ENCODE measurements at places on chromosomes 2 and 18.

DNA sequence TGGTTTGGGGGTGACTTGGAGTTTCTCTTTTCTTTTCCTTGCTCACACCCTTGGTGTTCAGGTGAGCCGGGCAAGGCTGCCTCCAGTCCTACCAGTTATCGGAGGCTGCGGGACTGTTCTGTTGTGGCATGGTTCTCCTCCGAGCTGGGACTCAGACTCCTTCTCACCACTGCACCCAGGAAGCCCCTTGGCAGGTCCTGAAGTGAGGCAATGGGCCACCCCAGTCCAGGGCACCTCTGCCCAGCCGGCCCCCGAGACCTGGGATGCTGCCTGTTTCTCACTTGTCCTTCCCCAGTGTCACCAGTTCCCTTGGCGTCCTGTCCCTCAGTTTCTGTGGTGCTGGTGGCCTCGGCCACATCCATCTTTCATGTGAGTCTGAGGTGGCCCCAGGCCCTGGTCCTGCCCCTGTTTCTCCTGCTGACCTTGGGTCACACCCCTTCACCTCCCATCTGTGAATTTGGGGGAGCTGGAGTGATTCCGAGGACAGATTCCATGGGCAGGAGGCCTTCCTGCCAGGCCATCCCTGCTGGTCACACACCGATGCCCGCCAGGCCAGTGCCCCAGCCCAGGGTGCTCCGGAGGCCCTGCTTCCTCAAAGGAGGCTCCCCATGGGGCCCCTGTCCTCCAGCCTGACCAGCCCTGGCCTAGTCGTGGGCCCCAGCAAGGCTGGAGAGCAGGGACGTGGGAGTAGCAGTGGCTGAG is 6.6 kb upstream of the KLHL30 start:
- no peak for DNase-seq

DNA sequence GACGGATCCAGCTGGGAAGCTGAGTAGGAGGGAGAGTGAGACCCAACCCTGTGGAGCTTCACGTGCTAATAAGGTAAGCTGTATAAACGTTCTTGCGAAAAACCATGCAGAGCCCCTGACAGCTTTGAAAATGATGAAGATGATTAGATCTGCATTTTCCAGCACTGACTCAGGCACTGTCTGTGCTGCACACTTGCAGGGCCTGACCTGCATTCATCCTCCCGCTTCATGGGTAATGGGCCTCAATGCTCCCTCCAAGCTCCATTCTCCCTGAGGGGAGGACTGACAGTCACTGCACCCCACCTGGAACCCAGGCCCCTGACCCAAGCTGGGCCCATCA is 205.4 kb downstream of the TMEM163 start:
- no peak for DNase-seq

- no peak for DNase-seq
Observed at GRCh38 chr2:55418512-55419232, 984 bp downstream of the CCDC88A start.

DNA sequence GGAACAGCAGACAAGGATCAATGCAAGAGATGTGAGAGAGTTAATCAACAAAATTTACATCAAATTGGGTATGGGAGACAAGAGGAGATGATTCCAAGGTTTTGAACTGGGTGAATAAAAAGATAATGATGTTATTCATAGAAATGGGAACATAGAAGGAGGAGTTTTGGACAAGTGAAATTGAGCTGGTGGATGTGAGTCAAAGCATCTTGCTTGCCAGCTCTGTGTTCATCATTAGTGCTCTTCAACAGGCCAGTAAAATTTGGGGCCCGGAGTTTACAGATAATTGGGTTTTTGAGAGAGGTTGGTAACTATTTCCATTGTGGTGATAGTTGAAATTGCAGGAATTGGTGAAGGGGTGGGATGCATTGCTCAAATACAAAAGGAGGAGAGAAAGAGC is 69.9 kb upstream of the CAVIN2 start:
- no peak for DNase-seq

- DNase-seq = no peak
Observed at GRCh38 chr2:149084924-149085795, 46.7 kb downstream of the LYPD6B start.

DNA sequence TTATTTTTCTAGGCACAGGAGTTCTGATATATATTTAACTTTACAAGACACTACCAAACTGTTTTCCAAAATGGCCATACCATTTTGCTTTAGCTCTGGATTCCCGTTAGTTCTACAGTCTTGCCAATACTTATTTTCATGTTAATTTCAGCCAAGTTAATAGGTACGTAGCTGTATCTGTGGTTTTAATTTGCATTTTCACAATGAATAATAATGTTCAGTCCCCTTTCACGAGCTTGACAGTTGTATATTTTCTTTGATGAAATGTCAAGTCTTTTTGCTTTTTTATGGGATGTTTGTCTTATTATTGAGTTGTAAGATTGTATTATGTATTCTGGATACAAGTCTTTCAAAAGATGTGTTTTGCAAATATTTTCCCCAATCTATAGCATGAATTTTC is 50.6 kb upstream of the GALNT5 start:
- no peak for DNase-seq

DNA sequence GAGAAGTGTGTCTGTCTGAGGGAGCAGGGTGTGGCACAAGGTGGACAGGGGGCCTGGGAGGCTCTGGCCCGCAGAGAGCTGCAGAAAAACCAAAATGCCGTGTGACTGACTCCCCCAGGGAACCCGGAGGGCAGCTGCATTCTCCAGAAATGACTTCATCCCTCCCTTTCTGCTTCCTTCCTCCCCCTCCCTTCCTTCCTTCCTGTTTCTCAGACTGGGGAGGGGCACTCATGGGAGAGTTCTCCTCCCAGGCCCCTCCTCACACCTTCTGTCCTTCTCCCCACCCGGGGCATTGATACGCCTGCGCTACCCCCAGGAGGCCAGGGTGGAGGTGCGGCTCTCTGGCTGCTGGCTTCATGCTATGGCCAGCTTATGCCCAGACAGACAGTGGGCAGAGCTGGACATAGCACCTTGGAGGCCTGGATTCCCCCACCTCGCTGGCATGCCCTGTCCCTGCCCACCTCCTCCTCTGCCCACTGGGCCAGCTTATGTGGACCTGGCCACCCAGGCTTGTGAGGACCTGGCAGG is 8.2 kb upstream of the GPR17 start:
- DNase-seq = no peak

GRCh38 chr18:9095297-9096006 is 7.0 kb upstream of the NDUFV2 start:
- peak; percentile 65 for DNase-seq

DNA sequence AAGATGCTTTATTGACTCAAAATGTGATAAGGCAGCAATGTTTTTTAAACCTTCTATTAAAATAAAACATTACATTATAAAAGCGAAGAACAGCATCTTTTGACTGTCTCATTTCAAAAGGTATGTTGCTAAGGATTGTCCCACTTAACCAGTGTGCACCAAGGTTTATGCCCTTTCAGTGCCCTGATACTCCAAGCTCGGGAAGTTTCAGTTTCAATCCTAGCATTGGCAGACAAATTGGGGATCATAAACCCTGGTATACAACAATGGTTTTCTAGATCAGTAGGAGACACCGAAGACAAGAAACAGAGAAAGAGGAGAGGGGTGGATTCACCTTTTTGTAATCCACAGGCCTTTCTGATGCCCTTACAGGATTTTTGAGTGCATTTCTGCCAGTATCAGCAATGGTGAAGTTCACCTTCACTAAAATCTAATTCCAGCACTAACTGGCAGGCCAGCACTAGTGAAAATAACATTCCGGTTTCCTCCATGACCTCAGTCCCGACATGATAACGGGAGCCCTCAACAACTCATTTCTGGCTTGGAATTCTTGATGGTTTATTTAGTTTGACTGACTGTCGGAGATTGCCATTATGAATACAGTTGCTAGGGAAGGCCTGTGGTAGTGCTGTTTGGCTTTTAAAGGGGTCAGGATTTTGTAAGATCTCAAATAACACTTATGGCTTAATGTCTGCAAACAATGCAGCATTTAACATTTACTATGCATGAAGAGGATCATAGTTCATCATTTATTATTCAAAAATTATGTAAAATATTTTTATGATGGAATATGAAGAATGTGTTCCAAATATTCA is 33.3 kb upstream of the FIGN start:
- no peak for DNase-seq

DNA sequence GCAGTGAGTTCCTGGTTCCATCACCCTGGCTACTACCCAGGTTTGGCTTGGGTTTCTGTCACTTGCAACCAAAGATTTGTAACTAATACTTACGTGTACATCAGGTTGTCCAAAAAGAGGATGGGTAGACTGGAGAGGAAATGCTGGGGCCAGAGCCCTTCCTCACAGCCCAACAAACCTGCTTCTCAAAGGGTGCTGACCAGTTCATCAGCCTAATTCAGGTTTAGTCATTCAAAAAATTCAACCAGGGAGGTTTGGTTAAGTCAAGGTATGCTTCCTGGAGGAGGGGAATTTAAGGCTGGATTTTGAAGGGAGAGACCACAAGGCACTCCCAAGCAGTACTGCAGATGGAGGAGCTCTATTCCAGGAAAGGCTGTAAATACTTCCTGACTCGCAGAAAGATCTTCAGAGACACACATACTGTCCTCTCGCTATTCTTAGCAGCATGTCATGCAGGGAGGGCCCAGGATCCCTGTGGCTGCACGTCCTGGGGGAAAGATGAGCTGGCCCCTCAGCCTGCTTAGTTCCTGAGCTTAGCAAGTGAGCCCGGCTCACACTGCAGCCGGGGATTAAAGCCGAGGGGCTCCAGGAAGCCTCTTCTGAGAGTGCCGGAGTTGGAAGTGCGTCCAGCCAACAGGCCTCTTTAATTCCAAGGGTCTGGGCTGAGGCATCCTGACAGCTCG is 40.0 kb upstream of the BIN1 start:
- no peak for DNase-seq

GRCh38 chr2:224646242-224646846 is 61.2 kb upstream of the CUL3 start:
- DNase-seq = peak; percentile 5

DNA sequence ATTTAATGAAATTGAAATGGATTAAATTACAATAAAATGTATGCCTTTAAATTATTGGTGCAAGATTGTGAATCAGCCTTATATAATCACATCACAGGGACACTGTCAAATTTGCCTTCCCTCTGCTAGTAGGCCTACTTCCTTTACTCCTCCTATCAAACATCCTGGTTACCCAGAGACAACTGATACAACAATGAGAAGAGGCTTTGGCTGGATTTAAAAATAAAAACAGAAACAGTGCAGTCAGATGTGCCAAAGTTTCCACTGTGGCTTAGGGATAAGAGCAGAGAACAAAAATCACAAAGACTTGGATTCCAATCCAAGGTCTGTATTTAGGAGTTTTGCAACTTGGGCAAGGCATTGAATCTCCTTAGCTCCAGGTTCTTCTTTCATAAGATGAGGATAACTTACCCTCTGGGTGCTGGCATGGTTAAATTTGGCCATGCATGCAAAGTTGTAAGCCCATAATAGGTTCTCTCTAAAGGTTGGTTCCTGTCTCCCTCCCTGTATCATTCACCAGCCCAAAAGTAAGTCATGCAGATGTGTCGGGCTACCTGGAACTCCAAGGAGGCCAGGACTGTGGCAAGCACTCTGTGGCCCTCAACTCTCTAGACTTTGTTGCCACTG is 99.3 kb upstream of the LRATD1 start:
- DNase-seq = no peak

- no peak for DNase-seq
Observed at GRCh38 chr2:51027968-51028367, 4.0 kb downstream of the NRXN1 start.

DNA sequence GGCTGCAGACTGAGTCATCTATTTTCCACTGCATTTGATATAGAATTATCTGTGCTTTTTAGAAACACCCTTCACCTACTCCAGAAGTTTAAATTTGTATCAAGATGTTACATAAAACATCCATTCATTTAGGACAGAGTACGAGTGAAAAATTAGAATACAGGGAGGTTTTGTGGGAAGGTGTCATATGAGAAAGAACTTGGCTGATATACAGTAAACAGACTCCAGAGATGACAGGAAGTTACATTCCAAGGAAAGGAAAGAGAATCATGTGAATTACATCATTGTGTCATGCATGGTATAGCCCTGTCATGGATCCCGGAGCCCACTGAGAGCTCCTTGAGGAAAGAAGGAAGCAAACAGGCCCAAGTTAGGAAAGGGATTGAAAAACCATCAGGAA is 341.5 kb upstream of the PKDCC start:
- DNase-seq = no peak

DNA sequence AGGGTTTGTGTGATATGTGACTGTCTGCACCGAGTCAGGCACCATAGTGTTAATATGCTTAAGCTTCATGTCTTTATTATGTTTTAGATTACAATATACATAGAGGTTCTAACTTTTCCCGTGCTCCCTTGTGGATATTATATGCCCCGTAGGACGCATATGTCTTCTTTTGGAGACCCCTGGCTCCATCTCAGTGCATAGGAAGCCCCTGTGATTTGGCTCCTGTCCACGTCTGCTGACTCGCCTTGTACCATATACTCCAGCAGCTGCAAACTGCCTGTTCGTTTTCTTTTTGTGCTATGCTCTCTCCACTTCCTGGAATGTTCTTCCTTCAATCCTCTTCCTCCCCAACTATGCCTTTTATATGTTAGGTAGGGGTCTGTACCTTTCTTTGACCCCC is 110.9 kb downstream of the PTRHD1 start:
- DNase-seq = no peak

GRCh38 chr2:45312275-45312674 is 298.8 kb downstream of the SRBD1 start:
- no peak for DNase-seq

DNA sequence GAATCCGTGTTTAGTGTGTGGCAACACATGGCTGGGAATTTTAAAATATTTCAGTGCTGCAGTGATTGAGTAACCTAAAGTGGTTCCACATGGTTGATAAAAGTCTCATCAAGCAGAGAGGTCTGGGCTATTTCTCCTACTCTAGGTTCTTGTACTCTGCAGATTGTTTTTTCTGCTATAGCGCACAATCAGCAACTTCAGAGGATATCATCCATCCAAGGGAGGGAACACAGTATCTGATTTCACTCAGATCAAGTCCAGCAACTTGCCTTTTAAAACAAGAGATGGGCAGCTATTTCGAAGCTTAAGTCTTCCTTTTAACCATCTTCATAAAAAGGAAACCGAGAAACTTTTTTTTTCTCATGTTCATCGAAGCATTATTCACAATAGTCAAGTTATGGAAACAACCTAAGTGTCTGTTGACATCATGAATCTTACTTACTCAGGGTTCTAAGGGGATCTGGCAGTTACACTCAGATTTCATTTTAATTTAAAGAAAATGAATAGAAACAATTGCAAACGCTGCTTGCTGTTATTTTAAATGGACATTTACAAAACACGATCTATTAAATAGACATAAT is 172.7 kb upstream of the TRIB2 start:
- DNase-seq = no peak

GRCh38 chr2:223467196-223467595 is 135.0 kb downstream of the SCG2 start:
- no peak for DNase-seq

DNA sequence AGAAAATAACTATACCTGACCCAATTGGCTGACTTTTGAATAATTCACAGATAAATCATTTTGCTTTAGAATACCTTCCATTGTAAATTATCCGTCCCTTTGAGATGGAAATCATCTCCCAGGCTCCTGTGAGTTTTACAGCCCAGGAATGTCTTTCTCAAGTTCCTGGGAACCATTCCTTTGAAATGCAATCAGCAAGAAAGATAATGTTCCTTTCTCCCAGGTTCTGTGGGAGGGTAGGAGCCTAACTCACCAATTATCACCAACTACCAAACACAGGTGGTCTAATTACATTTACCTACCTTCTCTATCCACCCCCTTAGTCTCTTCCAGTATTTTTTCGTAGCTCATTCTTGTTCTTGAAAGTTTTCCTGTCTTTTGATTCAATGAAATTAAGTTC is 1016.0 kb downstream of the SOCS6 start:
- DNase-seq = no peak
